ENCODE measurements at places on chromosomes 7 and 10.

GRCh38 chr7:33444511-33444910 lies 315.1 kb downstream of the BBS9 start:
- no peak for DNase-seq

GRCh38 chr7:99918959-99919813 lies at the start of gene TRIM4:
TSS of gene TRIM4 (minus strand) at chr7:99919530. CDS start at chr7:99919401, 129 bp downstream.
- peak; percentile 82 for DNase-seq

- DNase-seq, result no peak
Measured at GRCh38 chr10:75226095-75226494, 9.7 kb downstream of the COMTD1 start.

GRCh38 chr7:73827567-73828106 lies 3.2 kb upstream of the CLDN4 start:
- no peak for DNase-seq

GRCh38 chr10:109773288-109774120 lies 149.8 kb downstream of the XPNPEP1 start:
- no peak for DNase-seq
